ENCODE measurements at places on chromosomes 3 and 15. TPM values are rescaled to one million over a fixed set of nuclear protein-coding genes. Genes with fewer than 3 reads are reported as not detected.

Gene SCN5A
- 11.4 TPM for total RNA-seq

- H3K4me1 ChIP-seq, result no peaks in the 10 kb centered on the region
- no peaks in the 10 kb centered on the region for H3K27me3 ChIP-seq
- DNase-seq, result no peak
- no peaks in the 10 kb centered on the region for H3K36me3 ChIP-seq
- no peak overlapping the region for H3K27ac ChIP-seq
Observed at GRCh38 chr3:193052354-193053045, 134.8 kb upstream of the MB21D2 start.

GRCh38 chr15:70420948-70421482 is 323.3 kb upstream of the TLE3 start:
- no peak overlapping the region for H3K27ac ChIP-seq
- H3K4me3 ChIP-seq, result no peak overlapping the region
- no peaks in the 10 kb centered on the region for H3K27me3 ChIP-seq
- no peaks in the 10 kb centered on the region for H3K36me3 ChIP-seq
- DNase-seq, result no peak

Gene NSMCE3
- total RNA-seq, result 6.8 TPM

Gene CACNA1D
- 2.9 TPM for total RNA-seq

DNA sequence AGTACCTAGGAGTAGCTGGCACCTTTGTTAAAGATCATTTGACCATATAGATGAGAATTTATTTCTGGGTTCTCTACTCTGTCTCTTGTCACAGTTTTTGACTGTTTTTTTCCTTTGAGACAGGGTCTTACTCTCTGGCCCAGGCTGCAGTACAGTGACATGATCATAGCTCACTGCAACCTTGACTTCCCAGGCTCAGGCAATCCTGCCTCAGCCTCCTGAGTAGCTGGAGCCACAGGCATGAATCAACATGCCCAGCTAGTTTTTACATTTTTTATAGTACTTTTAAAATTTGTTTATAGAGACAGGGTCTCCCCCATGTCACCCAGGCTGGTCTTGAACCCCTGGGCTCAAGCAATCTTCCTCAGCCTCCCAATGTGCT is 45.0 kb downstream of the BCL2L10 start:
- H3K36me3 ChIP-seq, result no peaks in the 10 kb centered on the region
- no peak overlapping the region for H3K27ac ChIP-seq
- H3K4me1 ChIP-seq, result no peaks in the 10 kb centered on the region
